ENCODE measurements at places on chromosomes 5 and 9.

GRCh38 chr9:98365227-98365669 is 109.8 kb upstream of the TBC1D2 start:
- no peak for DNase-seq

DNA sequence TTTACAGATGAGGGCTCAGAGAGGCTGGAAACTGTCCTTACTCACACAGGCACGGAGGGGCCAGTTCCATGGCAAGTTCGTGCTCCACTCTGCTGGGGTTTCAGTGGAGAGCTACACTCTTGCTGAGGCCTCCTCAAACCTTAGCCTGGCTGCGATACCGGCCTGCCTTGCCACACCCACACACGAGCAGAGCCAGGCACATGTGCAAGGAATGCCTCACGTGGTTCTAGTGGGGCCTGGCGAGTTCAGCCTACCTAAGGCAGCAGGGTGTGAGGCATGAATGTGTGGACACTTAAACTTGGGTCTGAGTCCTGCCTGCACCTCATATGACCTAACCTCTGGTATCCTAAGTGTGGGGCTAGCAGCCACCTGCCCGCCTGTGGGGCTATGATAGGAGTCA is 21.5 kb upstream of the PRDM12 start:
- DNase-seq, result no peak

- DNase-seq, result no peak
These were observed 5.6 kb upstream of the LRRC70 start for GRCh38 chr5:62572918-62573514.

DNA sequence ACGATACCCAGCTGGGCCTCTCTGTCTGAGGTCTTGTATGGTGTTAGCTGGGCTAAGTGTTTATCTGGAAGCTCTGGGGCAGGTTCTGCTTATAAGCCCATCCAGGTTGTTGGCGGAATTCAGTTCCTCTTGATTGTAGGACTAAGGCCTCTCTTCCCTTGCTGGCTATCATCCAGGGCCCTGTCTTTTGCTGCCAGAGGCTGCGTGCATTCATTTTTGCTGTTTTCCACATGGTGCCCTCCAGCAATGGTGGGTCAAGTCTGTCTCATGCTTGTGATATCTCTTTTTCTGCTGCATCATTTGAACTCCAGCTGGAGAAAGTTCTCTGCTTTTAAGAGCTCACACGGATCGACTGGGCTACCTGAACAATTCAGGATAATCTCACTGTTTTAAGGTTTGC is 105.7 kb upstream of the ZNF618 start:
- DNase-seq, result no peak

DNA sequence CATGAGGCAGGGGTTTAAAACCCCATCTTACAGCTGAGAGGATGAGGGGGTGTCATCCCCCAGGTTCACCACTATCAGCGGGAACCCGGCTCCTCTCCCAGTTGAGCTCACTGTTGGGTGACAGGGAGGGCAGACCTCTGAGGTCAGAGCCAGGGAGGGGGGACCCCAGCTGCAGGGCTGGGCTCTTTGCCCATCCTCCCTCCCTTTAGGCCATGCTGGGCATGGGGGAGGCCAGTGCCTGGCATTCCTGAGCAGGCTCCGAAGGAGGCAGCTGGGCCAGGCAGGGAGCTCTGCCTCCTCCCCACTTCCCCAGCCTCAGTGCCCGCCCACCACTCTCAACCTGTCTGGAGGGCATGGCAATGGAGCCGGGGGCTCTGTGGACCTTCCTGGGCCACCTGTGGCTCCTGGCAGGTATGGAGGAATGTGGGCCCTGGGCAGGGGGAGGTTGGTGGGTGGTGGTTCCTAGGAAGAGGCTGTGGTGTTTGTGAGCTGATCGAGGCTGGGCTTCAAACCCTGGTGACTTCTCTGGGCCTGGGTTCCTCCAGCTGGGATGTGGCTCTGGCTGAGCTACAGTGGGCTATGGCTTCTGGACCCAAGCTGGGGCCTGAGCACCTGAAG is 12.6 kb downstream of the CRB2 start:
- no peak for DNase-seq

DNA sequence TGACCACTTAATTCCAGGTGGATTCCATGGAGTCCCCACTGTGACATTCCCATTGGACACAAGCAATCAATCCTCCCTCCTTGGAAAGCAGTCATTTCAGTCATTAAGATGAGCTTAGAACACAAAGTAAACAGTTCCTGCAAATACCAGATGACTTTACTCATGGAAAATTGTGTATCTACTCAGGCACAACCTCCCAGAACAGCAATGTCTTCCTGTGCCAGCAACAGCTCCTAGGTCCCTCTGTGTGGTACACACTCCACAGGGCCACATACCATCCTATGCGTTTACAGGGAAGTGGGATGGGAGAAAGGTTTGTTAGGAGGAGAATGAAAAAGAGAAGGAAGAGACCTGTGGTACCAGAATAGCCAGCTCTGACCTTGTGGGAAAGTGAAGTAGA is 53.7 kb downstream of the MTMR12 start:
- DNase-seq, result no peak

DNA sequence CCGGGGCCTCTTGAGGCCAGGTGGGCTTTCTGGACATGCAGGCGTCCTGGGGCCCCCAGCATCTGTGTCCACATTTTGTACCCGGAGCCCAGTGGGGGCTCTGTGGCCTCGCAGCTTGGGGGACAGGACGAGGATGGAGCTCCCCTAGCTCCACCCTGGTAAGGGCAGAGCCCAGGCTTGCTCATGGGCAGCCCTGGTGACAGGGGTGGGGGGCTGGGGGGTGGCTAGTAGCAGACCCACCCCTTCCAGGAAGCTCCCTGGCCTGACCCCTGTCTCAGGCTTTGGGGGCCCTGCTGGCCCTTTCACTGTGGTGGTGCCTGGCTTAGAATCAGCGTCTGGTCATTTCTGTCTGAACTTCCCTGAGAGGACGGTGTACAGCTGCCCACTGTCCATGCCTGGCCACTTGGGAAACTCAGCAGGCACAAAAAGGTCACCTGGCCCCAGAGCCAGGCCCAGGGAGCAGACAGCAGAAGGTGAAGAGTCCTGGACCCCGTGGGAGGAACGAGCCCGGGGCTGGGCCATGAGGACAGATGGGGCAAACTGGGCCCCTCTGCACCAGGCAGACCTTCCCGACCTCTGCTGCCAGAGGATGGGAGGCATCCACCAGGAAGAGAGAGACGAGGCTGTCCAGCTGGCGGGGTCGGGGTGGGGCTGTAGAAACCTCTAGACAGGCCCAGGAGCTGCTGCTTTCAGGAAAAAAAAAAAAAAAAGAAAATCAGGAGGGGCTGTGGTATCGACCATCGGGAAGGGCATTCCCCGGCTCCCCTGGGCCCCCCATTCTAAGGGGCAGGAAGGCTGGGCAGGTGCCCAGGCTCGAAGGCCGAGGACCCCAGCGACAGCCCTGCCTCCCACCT is 52.8 kb downstream of the EXD3 start:
- DNase-seq, result no peak

DNA sequence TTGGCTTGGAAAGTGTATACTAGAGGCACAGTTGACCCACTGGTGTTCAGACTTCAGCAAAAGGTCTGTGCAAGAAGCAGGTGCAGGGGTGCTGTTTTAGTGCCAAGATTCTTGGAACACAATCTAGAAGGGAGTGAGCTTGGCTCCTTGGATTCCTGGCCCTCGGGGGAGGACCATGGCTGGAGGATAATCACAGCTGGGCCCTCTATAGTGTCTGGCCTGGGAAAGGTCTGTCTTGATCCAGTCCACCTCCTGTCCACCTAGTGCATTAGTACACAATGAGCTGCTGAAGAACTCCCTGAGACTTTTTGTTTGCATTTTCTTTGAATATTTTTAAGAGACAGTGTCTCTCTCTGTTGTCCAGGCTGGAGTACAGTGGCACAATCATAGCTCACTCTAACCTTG is 50.4 kb upstream of the PLPP1 start:
- no peak for DNase-seq

DNA sequence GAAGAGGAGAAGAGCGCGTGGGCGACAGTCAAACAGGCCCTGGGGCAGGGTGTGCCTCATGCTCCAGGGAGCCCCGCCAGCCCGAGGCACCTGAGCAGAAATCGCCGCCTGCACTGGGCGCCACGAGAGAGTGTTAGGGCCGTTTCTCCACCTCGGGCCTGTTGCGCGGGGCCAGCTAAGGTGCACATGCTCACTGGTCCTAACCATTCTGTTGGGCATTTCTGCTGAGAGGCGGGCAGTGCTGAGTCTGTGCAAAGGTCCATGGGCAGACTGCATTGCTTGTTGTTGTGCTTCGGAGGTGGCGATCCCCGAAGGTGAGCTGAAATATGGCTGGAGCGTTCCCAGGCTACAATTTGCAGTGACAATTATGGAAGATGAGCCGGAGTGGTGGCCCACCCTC is 367.8 kb upstream of the SPATA31A5 start:
- DNase-seq, result no peak

DNA sequence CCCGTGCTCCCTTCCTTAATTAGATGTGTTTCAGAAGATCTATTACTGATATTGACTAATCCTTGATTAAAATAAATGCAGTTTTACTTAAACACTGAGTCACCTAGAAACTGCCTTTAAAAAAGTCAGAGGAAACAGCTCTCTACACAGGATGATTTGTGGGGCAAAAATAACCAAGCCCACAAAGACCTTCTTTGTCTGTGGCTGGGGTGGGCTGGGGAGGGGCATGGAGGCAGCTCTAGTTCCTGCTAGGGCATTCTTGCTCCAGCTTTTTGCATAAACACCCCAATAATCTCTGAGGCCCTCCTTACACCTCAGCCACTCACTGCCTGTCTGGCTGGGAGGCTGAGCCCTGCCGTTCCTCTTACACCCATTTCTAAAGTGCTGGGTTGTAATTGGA is 227.6 kb upstream of the DAP start:
- no peak for DNase-seq

- no peak for DNase-seq
These were observed 171.2 kb downstream of the CCDC171 start for GRCh38 chr9:15724016-15724415.

DNA sequence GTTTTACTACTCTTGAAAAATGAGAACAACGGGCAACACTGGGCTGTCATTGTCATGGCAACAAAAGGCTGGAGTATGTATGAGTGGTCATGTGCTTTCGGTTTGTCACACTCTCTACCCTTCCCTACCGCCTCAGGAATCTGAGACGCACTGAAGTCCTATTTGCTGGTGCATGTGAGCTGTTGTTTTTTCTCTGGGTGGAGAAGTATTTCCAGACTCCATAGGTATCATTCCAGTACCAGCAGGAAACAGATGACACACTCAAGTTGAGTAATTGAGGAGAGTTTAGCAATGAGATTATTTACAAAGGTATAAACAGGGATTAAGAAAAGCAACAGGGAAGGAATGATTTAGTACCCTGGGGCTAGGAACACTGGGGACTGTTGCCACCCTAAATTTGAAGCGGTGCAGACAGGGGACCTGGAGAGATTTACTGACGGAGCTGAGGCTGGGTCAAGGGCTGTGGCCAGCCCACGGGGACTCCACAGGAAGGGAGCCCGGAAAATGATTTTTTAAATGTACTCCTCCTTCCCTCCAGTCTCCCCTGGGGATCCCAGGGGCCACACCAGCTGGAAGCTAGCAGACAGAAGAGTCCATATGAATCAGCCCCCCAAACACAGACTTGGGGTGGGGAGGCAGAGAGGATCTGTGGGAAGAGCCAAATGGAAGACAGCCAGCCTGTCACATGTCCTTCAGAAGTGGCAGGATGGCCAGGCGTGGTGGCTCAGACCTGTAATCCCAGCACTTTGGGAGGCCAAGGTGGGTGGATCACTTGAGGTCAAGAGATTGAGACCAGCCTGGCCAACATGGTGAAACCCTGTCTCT is 13.2 kb upstream of the ZBTB43 start:
- DNase-seq, result no peak

DNA sequence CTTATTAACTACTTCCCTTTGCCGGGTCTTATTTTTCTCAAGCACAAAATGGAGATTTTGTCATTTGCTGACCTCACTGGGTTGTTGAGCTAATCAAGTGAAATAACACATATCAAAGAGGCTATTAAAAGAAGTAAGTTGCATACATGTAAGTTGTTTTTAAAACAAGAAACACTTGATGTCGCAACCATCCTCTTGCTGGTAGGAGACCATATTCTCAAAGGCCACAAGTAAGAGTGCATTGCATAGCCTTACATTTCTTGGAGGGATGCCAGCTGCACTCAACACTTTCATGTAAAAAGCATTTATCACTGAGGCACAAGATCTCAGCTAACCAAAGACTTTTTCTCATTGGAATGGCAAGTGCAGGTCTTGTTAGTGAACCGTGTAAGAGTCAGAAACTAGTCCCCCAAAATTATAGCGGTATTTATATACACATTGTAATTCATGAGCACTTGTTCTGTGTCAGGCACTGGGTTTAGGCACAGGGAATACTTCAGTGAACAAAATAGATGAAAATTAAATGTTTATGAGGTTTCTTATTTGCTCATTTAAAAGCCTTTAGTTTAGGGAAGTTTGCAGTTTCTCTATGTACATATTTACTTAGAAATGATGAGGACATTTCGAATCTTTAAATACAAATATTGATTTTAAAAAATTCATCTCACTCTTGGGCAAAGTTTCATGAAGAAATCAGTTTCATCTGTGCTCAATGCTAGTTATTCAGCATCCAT is 72.0 kb downstream of the ZFAND5 start:
- no peak for DNase-seq

- no peak for DNase-seq
These were observed 302.5 kb downstream of the TENT4A start for GRCh38 chr5:7015586-7016256.

GRCh38 chr5:104998572-104998971 is 1436.0 kb upstream of the NUDT12 start:
- DNase-seq, result no peak

GRCh38 chr5:174624733-174625522 is 99.5 kb upstream of the MSX2 start:
- DNase-seq, result no peak

- peak; percentile 47 for DNase-seq
These were observed at the start of gene SMIM3 for GRCh38 chr5:150778517-150779396. SMIM3 (plus strand) TSS chr5:150778757; CDS start chr5:150795441, 16,684 bp downstream.

- no peak for DNase-seq
These were observed 166.7 kb downstream of the GAPVD1 start for GRCh38 chr9:125428060-125428901.

GRCh38 chr5:66945389-66946349 is 250.9 kb downstream of the CD180 start:
- no peak for DNase-seq

DNA sequence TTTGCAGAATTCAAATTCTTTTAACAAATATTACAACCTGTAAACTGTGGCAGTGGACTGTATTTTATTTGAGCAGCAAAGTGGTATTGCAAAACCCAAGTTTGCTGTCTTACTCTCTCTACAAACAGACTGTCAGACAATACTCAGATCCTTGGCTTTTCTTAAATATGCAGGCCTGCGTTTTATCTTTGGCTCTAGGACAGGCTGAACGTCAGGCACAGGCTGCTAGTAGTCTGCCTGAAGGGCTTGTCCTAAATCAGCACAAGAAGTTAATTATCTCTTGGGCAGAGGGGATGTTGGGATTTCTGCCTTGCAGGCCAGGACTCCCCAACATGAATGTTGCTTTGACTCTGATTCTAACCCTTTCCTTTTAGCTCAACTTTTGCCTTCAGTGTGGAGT is 147.5 kb downstream of the SLIT3 start:
- DNase-seq, result no peak

- no peak for DNase-seq
These were observed 153.3 kb upstream of the ERCC6L2 start for GRCh38 chr9:95722141-95722540.

GRCh38 chr9:19994296-19994695 is 205.5 kb upstream of the SLC24A2 start:
- no peak for DNase-seq

- DNase-seq, result no peak
These were observed 778.1 kb upstream of the WWC1 start for GRCh38 chr5:167513381-167513780.

Data from stimulated activated CD4-positive, alpha-beta T cell treated with anti-CD3 and anti-CD28 coated beads, TNF-alpha, amount 100 ng/mL, for 4 hours (primary cell).